ENCODE measurements at places on chromosomes 2 and 18.

- no peak for DNase-seq
Observed at GRCh38 chr2:41020358-41020757, 568.5 kb upstream of the SLC8A1 start.

- DNase-seq = no peak
Observed at GRCh38 chr2:212015588-212015987, 523.0 kb downstream of the ERBB4 start.

- DNase-seq = no peak
Observed at GRCh38 chr2:63886445-63886844, 44.7 kb downstream of the UGP2 start.

GRCh38 chr2:9141091-9141667 is 65.4 kb upstream of the ASAP2 start:
- DNase-seq = no peak

DNA sequence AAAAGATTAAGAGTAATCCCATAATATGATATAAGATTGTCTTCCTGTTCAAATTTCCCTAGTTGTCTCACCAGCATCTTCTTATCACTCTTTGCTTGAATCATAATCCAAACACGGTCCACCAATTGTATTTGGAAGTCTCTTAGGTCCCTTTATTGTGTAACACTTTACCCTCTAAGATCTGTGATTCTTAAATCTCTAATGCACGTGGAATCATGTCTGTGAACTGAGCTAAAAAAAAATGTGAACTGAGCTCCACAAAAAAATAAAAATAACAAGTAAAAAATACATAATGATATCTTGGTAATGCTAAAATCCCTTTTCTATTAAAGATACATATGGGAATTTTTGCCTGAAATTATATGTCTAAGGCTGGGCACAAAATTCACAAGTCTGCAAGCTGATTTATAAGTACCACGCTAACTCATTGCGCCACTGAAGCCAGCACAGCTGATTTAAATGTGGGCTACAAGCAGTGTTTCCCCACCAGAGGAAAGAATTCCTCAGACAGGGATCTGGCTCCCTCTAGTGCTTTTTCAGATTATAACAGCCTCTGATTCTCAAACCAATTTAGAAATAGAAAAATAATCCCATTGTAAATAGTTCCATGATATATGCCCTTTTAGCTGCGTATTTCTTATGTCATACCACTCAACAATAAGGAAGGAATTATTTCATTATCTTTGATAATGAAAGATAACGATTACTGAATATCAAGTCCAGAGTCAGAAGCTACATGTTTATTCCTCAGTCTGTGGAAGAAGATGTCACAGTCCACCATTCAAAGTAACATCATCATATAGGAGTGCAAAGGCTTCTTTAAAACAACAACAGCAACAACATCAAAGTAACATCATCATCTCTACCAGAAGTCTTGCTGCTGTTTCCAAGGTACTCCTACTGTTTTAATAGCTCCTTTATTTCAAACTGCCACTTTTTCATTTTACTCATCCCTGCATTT is 22.9 kb downstream of the RBM43 start:
- peak; percentile 62 for DNase-seq

GRCh38 chr18:74724186-74724585 is 126.5 kb downstream of the ZNF407 start:
- no peak for DNase-seq

GRCh38 chr2:65198737-65199136 is 28.9 kb upstream of the ACTR2 start:
- no peak for DNase-seq

DNA sequence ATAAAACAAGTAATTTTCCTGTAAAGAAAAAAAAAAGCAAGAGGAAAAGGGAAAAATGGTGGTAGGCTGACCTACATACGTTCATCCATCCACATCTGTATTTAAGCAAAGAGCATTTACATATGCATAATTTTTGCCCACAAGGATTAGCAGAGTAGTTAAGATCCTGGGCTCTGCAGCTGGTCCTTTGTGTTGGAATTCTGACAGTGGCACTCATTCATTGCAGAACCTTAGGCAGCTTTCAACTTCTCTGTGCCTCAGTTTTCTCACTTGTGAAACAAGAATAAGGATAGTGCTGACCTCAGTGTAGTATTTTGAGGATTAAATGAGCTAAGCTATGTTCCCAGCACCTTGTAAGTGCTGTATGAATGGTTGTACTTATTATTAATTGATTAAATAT is 211.3 kb downstream of the ARL4C start:
- DNase-seq = no peak

- DNase-seq = no peak
Observed at GRCh38 chr2:128474036-128474955, 155.6 kb upstream of the HS6ST1 start.

DNA sequence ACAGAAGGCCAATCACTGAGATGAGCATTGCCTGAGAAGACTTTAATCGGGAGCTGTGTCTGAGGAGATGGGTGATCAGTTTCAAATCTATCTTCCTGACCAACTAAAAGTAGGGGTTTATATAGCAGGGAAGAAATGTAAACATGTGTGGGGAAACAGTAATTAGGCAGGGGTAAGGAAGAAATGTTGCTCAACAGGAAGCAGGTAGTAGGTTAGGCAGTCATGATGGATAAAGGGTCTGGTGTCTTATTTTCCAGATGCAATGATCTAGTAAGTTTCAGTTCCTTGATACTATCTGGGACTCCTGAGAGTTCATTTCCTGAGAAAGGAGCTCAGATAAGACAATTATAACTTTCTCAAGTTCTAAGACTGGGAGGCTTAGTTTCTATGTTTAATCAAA is 33.8 kb upstream of the DNAJC10 start:
- no peak for DNase-seq

GRCh38 chr18:43160509-43160908 is 45.0 kb upstream of the RIT2 start:
- no peak for DNase-seq

DNA sequence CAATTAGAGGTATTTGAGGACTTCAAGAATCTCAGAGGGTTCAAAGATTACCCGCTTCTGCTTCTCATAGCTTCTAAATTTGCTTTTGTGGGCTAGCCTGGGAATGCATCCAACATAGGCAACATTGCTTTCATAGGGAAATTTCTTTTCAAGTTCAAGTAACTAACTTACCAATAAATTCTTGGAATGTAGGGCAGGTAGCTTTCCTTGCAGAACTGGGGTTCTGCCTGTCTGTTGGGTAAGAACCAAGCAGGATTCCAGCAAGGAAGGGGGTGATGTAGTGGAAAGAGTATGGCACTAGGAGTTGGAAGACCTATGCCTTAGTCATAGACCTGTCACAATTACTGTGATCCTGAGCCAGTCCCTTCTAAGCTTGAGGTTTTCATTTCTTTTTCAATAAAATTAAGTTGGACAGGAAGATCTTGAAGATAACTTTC is 164.1 kb downstream of the FHOD3 start:
- no peak for DNase-seq

DNA sequence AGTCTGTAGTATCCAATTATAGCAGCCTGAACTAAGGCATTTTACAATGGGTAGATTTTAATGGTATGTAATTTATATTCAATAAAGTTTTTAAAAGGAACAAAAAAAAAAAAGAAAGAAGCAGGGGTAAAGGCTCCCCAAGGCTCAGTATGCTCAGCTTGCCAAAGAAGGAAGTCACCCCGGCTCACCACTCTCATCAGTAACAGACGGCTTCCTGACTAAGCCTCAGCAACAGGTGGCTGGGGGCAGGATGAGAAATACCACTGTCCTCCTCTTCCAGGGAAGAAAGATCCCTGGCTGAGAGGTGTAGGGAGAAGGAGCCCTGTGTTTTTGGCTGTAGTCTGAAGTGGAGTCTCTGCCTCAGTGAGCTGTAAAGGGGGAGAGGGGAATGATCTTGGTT is 121.2 kb downstream of the ARHGEF4 start:
- DNase-seq = no peak

GRCh38 chr18:56995579-56996188 is 151.2 kb upstream of the BOD1L2 start:
- no peak for DNase-seq

GRCh38 chr2:134406311-134406710 is 152.4 kb downstream of the MGAT5 start:
- DNase-seq = no peak

GRCh38 chr2:73263540-73264331 is 20.5 kb downstream of the FBXO41 start:
- DNase-seq = no peak

GRCh38 chr18:10053861-10054260 is 140.0 kb downstream of the VAPA start:
- DNase-seq = no peak

GRCh38 chr2:44330801-44331200 is 30.5 kb downstream of the PREPL start:
- no peak for DNase-seq

GRCh38 chr18:79750980-79751571 is 46.7 kb upstream of the KCNG2 start:
- DNase-seq = no peak

GRCh38 chr2:176280867-176281658 is 11.8 kb downstream of the MTX2 start:
- no peak for DNase-seq

DNA sequence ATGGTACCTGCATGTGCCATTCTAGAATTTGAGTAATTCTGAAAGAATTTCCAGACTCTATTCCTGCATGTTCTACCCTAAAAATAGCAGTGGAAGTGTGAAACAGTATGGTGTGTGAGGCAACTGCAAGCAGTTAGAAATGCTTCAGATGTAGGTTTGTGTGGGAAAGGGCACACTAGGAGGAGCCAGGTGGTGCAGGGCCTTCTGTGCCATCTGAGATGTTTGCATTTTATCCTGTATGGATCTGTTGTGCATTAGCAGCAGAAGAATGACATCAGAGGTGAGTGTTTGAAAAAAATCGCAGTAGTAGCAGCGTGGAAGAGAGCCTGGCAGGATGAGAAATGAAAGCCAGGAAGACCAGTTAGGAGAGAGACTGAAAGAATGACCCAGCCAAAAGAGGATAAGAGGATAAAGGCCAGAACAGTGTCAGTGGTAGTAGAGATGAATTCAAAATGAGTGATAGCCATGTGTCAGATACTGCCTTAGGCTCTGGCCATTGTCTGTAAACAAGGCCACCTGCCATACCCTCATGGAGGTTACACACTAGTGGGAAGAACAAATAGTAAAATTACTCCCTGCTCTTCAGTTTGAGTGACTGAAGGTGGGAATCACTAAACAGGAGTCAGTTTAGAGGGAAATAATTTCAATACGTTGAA is 142.2 kb downstream of the PKP4 start:
- DNase-seq = no peak

DNA sequence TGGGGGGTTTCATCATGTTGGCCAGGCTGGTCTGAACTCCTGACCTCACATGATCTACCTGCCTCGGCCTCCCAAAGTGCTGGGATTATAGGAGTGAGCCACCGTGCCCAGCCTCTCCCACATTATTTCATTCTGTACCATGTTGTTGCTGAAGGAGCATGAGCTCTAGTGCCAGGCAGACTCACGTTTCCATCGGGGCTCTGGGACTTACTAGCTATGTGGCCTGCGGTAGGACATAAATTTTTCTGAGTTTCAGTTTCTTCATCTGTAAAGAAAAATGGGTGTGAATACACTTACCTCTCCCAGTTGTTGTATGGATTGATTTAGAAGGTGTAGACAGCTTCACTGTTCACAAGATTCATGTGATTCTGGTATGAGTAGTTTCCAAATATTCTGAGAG is 30.8 kb upstream of the CCL20 start:
- DNase-seq = no peak

GRCh38 chr2:47061944-47062678 is 93.0 kb downstream of the STPG4 start:
- DNase-seq = no peak

- no peak for DNase-seq
Observed at GRCh38 chr2:145413261-145414030, 893.5 kb upstream of the ZEB2 start.

DNA sequence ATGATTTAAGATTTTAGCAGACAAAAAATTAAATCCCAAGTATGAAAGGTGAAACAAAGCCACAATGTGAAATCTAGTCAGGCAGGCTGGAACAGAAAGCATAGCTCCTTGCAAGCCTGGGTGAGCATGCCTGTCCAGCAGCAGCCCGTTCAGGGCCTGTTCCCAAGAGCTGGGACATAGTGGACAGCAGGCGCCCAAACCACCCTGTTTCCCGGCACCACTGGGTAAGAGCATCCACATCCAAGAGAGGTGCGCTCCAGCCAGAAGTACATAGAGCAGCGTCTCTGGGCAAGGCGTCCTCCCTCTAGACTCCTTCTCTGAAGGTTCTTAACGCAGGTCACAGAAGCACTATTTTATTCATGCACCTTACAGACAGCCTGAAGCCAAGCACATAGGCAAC is 80.8 kb downstream of the DNER start:
- no peak for DNase-seq

GRCh38 chr2:29724282-29724681 is 197.1 kb downstream of the ALK start:
- DNase-seq = no peak

- DNase-seq = no peak
Observed at GRCh38 chr2:30363406-30363805, 83.6 kb upstream of the LCLAT1 start.

DNA sequence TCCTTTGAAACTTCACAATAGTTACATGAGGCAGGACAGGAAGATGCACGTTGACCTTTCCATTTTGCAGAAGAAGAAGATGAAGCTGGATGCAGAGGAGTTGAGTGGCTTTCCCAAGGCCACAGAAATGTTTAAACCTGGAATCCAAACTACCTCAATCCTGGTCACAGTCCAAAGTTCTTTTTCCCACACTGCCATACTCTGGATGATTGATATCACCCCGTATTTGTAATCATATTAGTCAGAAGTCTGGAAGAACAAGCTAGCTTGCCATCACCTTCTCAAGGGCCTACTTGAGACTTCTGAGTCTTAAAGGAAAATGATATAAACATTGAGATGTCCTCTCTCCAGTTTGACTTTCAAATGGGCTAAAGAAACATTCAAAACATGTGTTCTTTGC is 190.1 kb downstream of the LNPK start:
- DNase-seq = no peak

DNA sequence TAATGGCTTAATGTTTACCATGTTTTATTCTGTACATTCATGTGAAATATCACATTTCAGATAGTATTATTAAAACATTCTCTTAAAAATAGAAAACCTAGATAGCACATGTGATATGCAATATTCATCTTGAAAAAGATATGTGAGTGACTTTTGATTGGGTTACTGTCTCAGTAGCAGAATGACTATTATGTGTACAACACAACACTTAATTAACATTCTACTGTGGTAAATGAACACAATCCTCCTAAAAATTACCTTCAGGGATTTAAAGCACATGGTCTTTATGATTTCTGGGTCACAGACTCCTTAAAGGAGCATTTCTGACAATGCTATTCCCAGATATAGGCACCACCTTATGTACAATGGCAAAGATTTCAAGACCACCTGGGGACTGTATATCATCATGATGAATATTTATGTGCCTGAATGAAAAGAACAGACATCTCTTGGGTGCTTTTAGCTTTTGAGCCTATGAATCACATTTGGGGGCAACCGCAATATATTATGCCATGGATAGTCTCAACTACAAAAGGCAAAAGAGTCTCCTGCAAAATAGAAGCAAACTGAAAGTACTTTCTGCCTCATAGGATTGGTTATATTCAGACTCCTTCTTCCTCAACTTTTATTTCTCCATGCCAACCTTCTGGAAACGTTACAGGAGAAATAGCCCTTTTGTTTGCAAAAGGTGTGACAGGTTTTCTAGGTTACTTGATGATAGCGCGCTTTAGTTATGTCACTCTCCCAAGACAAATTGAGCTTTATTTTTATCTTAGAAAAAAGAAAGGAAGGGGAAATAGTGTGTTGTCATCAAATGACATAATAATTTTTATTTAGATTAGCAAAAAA is 259.0 kb downstream of the CALCRL start:
- no peak for DNase-seq

All from A549 (cell line).